Activated T-helper 2 cell treated with anti-CD3 and anti-CD28 coated beads, Interferon-gamma antibody, Interleukin-2, Interleukin-4, amounts not matched to agents 10 μg/mL and 5 μg/mL and 100 μg/mL, durations not matched to agents 14 hours and 24 hours and 36 hours (primary cell): ENCODE measurements at places on chromosomes 12 and 14. TPM values are rescaled to one million over a fixed set of nuclear protein-coding genes. Genes with fewer than 3 reads are reported as not detected.

DNA sequence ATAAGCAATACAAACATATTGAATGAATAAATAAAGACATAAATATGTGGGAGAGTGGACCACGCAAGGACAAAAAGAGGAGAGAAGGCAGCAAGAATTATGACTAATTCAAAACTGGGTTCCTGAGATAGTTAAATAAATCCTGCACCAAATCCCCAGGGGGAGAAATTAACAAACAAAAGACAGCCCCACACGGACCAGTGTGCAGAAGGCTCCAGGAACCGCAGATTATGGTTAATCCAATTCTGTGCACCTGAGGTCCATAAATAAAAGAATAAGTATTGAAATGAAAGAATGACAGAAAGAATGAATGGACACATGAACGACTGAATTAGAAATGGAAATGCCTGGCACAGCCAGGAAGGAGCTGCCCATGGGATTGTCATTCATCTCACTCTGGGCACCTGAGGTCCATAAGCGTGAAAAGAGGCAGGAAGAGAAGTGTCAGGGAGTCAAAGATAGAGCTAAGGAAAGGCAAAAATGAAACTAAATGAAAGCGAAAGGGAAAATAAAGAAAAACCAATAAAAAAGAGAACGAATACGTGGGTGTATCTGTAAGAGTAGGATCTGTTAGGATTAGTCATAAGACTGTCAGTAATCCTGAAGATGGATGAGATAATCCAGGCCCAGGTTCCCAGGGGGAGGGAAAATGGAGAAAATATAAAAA lies 23.3 kb downstream of the MEG3 start:
- no peak overlapping the region for H3K4me3 ChIP-seq
- peaks cover 2% of the 10 kb centered on the region for H3K27me3 ChIP-seq
- no peak for DNase-seq
- H3K27ac ChIP-seq = no peak overlapping the region

- no peak for DNase-seq
- peaks cover 8% of the 10 kb centered on the region for H3K4me1 ChIP-seq
- H3K36me3 ChIP-seq = no peaks in the 10 kb centered on the region
- no peak overlapping the region for H3K27ac ChIP-seq
These were observed 222.6 kb downstream of the RGS6 start for GRCh38 chr14:72154645-72155378.

GRCh38 chr14:24944800-24945199 lies 105.1 kb downstream of the STXBP6 start:
- H3K4me1 ChIP-seq = no peaks in the 10 kb centered on the region
- no peak for DNase-seq
- no peaks in the 10 kb centered on the region for H3K36me3 ChIP-seq

TBX5 gene
- total RNA-seq = not detected in 2 replicates

GRCh38 chr12:17478908-17479673 lies 610.9 kb downstream of the RERGL start:
- no peaks in the 10 kb centered on the region for H3K36me3 ChIP-seq
- H3K27me3 ChIP-seq = no peaks in the 10 kb centered on the region
- H3K4me1 ChIP-seq = no peaks in the 10 kb centered on the region
- no peak overlapping the region for H3K4me3 ChIP-seq
- no peak for DNase-seq
- no peak overlapping the region for H3K27ac ChIP-seq

- no peak overlapping the region for H3K4me3 ChIP-seq
- no peak for DNase-seq
- no peaks in the 10 kb centered on the region for H3K27me3 ChIP-seq
- no peaks in the 10 kb centered on the region for H3K36me3 ChIP-seq
- H3K27ac ChIP-seq = no peak overlapping the region
- no peaks in the 10 kb centered on the region for H3K4me1 ChIP-seq
These were observed 62.6 kb downstream of the PDZRN4 start for GRCh38 chr12:41250748-41251147.

DNA sequence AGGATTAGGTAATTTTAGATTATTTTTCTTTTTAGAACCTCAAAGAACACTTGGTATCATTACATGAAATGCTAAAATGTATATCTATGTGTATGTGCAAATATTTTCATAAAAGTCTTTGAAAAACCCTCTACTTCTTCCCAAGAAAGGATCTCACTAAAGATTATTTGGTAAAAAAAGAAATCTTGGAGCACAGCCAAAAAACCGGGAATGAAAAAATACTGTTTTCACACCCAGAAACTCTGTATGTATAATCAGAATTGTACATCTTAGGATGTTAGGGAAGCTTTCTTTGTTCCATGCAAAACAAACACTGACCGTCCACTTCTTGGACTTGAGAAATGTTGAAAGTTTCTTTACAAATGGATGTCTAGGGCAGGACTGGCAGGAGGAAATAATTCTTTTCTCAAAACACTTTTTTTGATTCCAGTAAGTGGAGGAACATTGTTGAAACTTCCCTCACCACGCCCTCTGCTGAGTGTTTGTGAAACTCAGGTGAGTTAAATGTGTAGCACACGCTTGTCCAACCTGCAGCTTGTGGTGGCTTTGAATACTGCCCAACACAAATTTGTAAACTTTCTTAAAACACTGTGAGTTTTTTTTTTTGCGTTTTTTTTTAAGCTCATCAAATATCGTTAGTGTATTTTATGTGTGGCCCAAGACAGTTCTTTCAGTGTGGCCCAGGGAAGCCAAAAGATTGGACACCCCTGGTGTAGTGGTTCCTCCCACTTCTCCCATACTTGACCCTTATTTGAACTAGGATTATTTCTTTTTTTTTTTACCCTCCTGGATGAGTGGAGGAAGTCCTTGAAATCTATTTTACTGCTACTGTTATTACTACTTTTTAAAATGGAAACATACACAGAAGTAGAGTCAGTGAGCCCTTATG lies 26.6 kb downstream of the FBXO34 start:
- H3K4me1 ChIP-seq = peaks cover 61% of the 10 kb centered on the region
- no peaks in the 10 kb centered on the region for H3K27me3 ChIP-seq
- no peak overlapping the region for H3K4me3 ChIP-seq
- peak overlapping the region; percentile 50 for H3K27ac ChIP-seq

DNA sequence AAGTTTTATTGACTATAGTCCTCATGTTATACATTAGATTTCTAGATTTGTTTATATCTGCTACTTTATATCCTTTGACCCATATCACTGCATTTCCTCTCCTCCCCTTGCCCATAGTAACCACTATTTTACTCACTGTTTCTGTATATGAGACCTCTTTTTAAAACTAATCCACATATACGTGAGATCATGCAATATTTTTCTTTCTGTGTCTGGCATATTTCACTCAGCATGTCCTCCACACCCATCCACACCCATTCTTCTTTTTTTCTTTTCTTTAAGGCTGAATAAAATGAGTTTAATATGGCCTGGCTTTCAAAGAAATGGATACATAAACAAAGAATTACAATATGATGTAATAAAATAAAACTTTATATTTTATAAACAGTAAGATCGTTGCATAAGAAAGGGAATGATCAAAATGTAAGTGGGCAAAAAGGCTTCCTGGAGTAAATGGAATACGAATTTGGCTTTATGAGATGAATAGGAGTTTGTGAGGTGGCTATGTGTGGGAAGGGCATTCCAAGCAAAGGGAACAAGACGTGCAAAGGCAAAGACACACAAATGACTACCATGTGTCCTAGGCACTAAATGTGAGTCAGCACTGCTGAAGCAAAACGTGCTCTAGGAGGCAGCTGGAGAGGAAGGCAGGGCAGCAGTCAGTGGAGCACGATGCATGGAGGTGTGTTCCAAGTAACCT lies 53.2 kb upstream of the HIF1A start:
- H3K27me3 ChIP-seq = no peaks in the 10 kb centered on the region
- H3K36me3 ChIP-seq = peaks cover 2% of the 10 kb centered on the region
- no peak overlapping the region for H3K27ac ChIP-seq
- no peak overlapping the region for H3K4me3 ChIP-seq
- peaks cover 20% of the 10 kb centered on the region for H3K4me1 ChIP-seq
- no peak for DNase-seq

NRXN3 gene
- total RNA-seq = 0.07 TPM in 1 of 2 replicates, not detected in the other

GRCh38 chr12:92302041-92302829 lies 156.6 kb upstream of the BTG1 start:
- no peak overlapping the region for H3K27ac ChIP-seq
- no peaks in the 10 kb centered on the region for H3K27me3 ChIP-seq
- peaks cover 4% of the 10 kb centered on the region for H3K4me1 ChIP-seq
- H3K4me3 ChIP-seq = no peak overlapping the region
- H3K36me3 ChIP-seq = peaks cover 11% of the 10 kb centered on the region

TAS2R14 gene
- total RNA-seq = 2.6 and 2.8 TPM in 2 replicates

DNA sequence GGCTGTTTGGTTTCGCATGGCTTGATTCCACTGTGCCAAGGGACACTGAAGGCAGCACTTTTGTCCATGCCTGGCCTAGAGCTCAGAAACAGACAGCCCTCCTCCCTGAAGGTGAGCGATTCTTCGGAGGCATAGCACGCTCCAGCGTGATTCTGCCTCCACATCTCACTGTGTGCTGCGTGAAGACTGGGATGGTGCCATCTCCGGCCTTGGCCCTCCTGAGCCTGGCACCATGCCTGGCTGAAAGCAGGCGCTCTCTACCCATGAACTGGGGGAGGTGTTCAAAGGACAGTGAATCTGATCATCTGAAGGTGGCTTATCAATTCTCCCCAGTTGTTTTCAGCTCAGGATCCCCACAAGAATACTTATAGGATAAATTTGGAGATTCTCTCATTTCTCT lies 187.4 kb downstream of the TTC7B start:
- peaks cover 13% of the 10 kb centered on the region for H3K4me1 ChIP-seq
- H3K27me3 ChIP-seq = no peaks in the 10 kb centered on the region
- H3K36me3 ChIP-seq = no peaks in the 10 kb centered on the region
- no peak for DNase-seq
- no peak overlapping the region for H3K27ac ChIP-seq

DNA sequence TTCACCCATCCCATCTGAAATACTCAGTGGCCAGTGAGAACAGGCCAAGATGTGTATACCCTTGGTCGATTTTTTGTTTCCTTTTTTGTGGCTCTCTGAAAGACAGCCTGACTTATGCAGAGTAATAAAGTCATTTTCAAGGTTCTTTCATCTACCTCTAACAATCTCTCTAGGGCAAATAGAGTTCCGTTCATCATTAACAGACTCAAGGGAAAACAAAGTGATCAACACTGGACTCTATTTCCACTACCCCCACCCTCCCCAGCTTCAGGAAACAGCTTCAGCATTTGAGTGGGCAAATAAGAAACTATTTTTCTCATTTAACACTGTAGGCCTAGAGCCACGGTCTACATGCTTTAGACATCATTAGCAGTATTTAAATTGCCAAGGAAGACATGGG lies 15.9 kb downstream of the PRKAB1 start:
- no peak for DNase-seq
- peak overlapping the region; percentile 63 for H3K27ac ChIP-seq
- H3K27me3 ChIP-seq = no peaks in the 10 kb centered on the region
- peaks cover 70% of the 10 kb centered on the region for H3K36me3 ChIP-seq
- H3K4me3 ChIP-seq = no peak overlapping the region

OR4Q3 gene
- not detected in 2 replicates for total RNA-seq

GRCh38 chr12:52007158-52007921 lies 594 bp downstream of the TAMALIN start:
- H3K4me1 ChIP-seq = peaks cover 10% of the 10 kb centered on the region
- H3K4me3 ChIP-seq = peak overlapping the region; percentile 72
- no peaks in the 10 kb centered on the region for H3K36me3 ChIP-seq

LYZ gene
- not detected in 2 replicates for total RNA-seq

AICDA gene
- not detected in 2 replicates for total RNA-seq

DNA sequence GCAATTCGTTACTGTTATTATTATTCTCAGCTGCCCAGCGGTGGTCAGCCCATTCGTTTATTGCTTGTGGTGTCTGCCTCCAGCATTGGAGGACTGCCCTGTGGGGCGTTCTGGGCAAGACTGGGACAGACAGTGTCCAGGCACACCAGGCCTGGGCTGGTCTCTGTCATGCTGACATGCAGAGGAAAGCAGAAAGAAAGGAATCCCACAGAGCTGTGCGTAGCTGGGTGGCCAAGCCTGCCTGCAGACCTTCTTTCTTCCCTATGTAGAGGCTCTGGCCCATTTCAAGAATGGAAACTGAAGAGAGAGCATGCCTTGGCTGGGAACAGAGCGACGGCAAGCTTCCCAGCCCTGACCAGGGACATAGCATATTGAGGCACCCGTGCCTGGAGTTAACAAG lies 525.3 kb upstream of the TBX3 start:
- no peaks in the 10 kb centered on the region for H3K27me3 ChIP-seq
- no peak overlapping the region for H3K27ac ChIP-seq
- DNase-seq = no peak

- H3K27ac ChIP-seq = no peak overlapping the region
- H3K27me3 ChIP-seq = no peaks in the 10 kb centered on the region
- no peak overlapping the region for H3K4me3 ChIP-seq
- H3K36me3 ChIP-seq = peaks cover 42% of the 10 kb centered on the region
- DNase-seq = no peak
- peaks cover 18% of the 10 kb centered on the region for H3K4me1 ChIP-seq
These were observed 23.1 kb downstream of the NUP37 start for GRCh38 chr12:102096855-102097254.

GRCh38 chr12:115383668-115384067 lies 699.7 kb upstream of the TBX3 start:
- H3K27me3 ChIP-seq = no peaks in the 10 kb centered on the region
- H3K4me3 ChIP-seq = no peak overlapping the region
- H3K27ac ChIP-seq = no peak overlapping the region
- H3K4me1 ChIP-seq = no peaks in the 10 kb centered on the region

- no peaks in the 10 kb centered on the region for H3K4me1 ChIP-seq
- no peak overlapping the region for H3K4me3 ChIP-seq
- H3K36me3 ChIP-seq = peaks cover 20% of the 10 kb centered on the region
- H3K27ac ChIP-seq = no peak overlapping the region
- no peak for DNase-seq
- no peaks in the 10 kb centered on the region for H3K27me3 ChIP-seq
These were observed 26.9 kb downstream of the GSTZ1 start for GRCh38 chr14:77347751-77348150.

- no peak overlapping the region for H3K4me3 ChIP-seq
- H3K36me3 ChIP-seq = peaks cover 56% of the 10 kb centered on the region
- DNase-seq = no peak
These were observed 38.0 kb downstream of the ABCD2 start for GRCh38 chr12:39581592-39581991.

DNA sequence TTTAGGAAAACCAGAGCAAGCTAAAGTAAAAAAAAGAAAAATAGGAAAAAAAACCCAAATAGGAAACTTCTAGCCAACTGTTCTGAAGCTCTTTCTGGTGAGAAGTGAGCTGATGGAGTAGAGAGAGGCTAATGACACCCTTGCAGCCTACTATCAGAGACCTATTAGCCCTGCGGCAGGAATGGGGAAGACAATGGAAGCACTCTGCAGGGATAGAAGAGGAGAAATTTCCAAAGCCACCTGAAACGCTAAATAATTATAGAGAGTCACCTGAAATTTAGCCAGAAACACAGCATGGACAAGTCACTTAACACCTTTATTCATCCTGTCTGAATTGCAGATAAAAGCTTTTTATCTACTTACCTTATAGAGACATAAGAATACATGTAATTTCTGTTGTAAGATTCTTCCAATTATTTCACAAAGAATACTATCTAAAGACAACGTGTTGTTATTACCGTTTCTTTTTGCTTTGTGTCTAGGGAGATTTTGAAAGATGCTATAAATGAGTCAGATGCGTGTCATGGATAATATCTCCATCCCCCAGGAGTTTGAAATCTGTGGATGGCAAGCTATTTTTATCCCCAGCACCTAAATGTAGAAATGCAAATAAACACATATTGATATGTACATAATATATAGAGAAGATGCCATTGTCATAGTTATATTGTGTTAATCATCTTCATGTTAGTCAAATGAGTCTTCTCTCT lies 138.6 kb downstream of the TPH2 start:
- no peaks in the 10 kb centered on the region for H3K36me3 ChIP-seq
- no peak overlapping the region for H3K27ac ChIP-seq
- H3K27me3 ChIP-seq = no peaks in the 10 kb centered on the region
- no peaks in the 10 kb centered on the region for H3K4me1 ChIP-seq
- no peak overlapping the region for H3K4me3 ChIP-seq

TAPBPL gene
- 30.9 and 37.4 TPM in 2 replicates for total RNA-seq
